BJ (cell line): ENCODE measurements at places on chromosomes 4 and X.

DNA sequence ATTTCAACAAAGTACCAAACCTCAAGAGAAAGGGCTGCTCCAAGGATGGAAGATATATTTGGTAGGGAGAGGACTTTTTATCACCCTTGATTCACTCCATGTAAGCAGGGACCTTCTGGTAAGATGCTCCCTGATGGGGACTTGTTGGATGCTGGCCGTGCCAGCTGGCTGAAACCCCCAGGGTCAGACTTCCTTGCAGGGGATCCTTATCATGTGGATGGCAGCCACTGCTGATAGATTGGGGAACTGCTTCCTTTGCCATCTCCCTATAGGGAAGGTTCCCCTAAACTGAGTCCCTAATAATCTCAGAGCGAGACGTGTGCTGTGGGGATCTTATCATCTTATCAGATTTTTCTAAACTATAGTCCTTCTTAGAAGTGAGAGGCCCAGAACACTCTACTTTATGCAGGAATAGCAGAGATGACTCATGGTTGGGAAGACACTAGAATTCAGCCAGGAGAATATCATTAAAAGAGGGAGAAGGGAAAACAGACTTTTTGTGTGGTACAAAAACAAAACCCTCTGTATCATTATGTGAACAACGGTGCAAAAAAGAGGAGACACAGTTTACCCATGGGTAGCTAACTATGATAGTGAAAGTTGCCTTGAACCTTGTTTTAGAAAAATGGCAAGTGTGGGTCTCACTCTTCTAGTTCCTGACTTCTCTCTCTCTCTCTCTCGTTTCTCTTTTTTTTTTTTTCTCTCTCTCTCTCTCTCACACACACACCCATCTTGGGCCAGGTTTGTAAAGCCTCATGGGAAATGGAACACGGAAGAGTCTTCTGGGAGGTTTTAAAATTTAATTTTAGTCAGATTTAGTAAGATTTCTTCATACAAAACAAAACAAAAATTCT lies 16.1 kb downstream of the RHOH start:
- DNase-seq, result no peak

GRCh38 chr4:25608644-25609043 lies 47.0 kb upstream of the SLC34A2 start:
- no peak for DNase-seq

DNA sequence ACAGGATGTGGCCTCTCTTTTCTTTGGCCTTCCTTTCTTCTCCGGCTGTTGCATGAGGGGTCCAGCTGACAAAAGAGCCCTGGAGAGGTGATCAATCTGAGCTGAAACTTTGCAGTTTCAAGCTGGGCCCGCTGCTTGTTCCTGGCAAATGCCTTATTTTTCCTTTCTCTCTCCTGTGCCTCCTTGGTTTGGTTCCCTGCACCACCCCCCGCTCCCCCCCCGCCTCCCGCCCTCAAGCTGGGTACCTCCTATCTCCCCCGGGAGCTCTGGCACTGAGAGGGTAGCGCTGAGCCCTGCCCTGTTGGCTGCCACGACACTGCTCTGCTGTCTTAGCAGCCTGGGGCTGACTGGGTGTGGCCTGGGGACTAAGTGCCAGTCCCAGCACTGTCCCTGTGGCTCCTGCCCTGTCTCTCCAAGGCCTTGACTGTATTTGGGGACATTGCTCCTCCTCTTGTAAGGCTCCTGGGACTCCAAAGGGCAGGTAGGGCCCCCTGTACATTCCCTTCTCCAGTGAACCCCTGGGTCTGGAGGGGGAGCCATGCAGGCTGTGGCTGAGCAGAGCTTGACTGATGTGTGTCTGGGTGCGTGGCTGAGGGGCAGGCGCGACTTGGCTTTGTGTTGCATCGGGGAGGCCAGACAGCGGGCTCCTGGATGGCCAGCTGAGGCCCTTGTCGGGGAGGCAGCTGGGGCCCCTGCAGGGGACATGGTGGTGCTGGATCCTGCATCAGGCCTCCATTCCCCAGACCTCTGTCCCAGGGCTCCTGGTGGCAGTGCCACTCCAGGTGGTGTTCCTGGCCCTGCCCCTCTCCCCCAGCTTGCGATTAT lies 1.1 kb downstream of the PLXNA3 start:
- no peak for DNase-seq

DNA sequence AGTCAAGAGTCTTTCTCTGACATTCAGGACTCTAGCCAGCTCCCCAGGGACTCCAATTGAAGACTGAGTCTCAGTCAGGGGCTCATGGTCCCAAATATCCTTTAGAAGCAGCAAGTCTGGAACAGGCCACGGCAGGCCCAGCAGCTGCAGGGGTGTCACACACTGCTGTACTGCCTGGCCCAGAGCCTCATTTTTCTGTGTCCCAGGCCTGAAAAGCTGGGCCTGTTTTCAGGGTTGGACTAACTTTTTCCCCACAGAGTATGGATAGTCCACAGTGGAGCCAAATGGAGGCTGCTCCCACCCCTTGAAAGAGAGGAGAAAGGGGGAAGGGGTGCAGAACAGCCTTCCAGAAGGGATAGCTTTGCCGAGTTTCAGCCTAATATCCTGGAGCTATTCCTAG lies 146.8 kb upstream of the NALF2 start:
- DNase-seq, result no peak

GRCh38 chrX:24204958-24205357 lies 55.4 kb downstream of the ZFX start:
- DNase-seq, result no peak

DNA sequence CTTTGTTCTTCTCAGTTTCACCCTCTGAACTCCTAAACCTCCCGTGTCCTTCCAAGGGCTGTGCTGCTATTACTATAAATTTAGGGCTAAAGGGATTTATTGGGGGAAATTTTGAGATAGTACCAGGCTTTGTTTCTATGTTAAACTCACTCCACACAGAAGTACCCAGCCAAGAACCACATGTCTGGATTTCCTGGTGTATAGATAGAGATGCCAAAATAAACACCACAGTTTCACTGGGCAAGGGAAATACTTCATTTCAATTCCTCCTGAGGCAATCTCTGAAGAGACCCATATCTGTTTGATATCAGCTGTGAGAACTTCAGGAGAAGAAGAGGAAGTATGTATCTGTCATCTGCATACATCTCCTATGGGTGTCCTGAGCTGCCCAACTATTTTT lies 21.7 kb upstream of the CLNK start:
- no peak for DNase-seq

DNA sequence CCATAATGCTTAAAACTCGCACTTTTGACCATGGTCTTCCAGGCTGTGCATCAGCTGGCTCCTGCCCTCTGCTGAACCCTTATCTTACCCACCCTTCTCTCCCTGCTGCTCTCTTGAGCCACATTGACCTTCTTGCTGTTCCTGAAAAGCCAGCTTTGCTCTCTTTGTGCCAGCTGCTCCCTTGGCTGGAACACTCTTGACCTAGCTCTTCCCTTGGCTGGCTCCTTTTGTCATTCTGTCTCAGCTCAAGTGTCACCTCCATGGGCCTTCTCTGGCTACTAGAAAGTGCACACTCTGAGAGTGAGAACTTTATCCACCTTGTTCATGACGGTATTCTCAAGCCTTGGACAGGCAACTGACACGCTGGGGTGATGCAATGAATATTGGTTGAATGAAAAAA lies 112.1 kb downstream of the MGST2 start:
- DNase-seq, result no peak

DNA sequence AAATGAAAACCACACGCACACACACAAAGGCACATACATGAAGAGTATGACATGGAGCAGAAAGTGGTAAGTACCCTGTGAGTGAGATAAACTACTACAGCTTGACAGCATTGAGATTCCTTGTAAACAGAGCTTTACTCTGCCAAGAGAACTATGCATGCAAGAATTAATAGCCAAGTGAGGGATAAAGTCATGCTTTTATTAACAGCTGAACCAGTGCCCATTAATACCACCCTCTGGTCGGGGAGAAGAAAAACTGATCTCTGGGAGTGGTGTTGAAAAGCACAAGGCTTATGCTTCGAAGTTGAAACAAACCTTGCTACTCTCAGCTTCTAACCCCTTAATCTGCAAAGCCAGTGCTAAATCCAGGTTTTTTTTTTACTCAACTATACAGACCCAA lies 95.9 kb upstream of the C1QTNF7 start:
- DNase-seq, result no peak

- peak; percentile 85 for DNase-seq
Measured at GRCh38 chr4:7844594-7844991, 95.1 kb downstream of the AFAP1 start.

GRCh38 chrX:153627675-153628111 lies 19.3 kb upstream of the DUSP9 start:
- DNase-seq, result no peak

GRCh38 chr4:146061610-146062334 lies 113.7 kb upstream of the LSM6 start:
- DNase-seq, result no peak

- no peak for DNase-seq
Measured at GRCh38 chr4:159017323-159018026, 85.4 kb upstream of the RAPGEF2 start.

- DNase-seq, result no peak
Measured at GRCh38 chr4:39484582-39485272, 25.9 kb downstream of the LIAS start.

DNA sequence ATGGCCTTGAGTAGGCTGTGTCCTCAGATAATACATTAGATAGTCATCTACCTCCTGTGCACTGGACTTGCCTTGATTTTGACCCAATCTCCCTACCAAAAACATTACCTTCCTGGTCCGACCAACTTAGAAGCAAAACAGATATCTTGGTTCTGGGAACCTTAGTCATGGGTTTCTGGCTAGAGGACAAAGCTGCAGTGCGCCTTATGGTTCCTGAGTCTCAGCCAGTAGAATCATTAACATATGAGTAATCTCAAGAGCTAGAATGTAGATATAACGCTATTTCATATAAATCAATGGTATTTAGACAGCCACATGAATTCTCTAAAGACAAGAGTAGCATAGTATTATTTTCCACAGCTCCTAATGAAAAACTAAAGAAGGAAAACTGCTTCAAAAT lies 83.1 kb downstream of the GRIA3 start:
- no peak for DNase-seq

- no peak for DNase-seq
Measured at GRCh38 chr4:57187246-57187645, 77.1 kb upstream of the IGFBP7 start.

GRCh38 chrX:133670383-133670782 lies 255.1 kb upstream of the GPC4 start:
- DNase-seq, result no peak

DNA sequence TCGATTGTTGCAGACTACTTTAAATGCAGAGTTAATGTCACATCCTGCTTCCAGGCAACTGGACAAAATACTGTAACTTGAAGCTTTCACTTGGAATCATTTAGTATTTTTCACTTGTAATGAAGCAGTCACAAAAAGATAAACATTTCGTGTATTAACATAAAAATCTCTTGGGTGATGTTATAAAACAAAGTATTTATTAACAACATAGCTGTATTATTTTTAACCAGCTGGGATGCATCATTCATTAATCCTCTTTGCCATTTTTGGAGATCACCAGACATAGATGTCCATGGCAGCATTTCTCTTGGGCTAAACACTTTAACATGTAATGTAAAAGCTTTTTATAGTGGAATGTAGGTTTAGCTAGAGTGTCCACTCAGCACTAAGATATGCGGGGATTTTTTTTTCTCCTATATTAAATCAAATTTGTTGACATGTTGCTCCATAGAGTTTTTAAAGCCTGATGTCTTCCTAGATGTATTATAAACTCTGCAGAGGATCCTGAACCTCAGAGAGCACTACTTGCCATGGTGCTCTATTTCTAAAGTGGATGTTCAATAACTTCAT lies 193.7 kb upstream of the SPANXN4 start:
- DNase-seq, result no peak

DNA sequence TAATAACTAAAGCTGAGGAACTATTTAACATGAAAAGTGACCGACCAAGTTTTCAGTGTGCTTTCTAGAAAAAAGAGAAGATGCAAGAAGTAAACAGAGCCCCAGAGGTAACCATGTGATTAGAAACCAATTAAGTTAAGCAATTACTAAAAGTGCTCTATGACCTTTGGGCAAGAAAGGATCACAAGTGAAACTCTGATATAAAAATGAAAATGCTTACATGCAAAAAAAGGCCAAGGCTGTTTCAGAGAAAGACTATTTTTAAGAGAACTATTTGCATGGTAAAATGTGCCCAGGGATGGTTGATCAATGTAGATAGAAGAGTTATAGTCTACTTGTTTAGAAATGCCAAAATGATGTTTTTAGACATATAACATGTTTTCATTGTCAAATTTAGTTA lies 22.0 kb downstream of the KLHL15 start:
- DNase-seq, result no peak

DNA sequence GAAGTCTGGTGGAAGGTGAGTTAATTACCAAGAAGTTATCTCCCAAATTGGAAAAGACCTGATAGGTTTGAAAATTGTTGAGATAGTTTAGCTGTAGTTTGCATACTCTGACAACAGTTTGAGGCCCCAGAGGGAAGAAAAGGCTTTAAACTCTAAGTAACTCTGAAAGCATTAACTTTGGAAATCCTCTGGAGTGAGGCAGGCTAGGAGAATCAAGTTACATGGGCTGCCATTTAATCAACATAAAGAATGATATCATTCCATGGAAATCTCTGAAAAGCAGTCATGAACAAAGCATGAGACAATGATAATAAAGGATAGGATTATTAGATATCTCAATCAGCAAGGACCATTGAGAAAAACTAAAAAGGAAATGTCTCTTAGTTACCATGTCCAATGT lies 647.1 kb downstream of the ANKRD50 start:
- DNase-seq, result no peak

GRCh38 chr4:94897023-94897422 lies 139.3 kb downstream of the BMPR1B start:
- DNase-seq, result no peak

DNA sequence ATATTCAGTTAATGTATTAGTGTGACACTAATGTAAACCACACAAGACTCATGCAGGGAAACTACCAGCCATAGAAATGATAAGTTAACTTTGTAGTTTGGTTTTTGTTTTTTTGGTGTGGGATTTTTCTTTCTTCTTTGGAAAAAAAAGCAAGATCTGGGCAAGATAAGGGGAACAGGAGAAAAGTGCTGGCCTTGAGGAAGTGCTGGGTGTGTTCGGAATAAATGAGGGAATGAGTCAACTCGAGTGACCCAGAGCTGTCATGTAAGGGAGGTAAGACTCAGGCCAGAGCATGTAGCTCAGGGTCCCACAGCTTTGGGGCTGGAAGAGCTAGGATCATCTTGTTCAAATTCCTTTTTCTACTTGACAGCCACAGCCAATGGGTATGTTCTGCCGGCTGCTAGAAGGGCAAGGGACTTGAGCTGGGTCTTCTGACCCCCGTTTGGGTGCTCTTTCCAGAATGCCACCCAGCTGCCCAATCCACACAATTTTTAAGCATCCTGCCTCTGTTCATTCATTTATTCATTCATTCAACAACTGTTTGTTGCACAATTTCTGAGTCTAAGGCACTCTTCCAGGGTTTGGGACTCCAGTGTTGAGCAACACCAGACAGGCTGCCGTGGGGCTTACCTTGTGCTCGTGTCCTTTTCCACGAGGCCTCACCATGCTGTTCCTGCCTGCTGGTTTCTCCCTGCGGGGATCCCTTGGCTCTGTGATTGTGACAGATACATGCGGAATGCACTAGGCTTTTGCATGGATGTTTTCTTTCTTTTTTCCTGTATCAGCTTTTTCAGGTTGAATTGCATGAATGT lies 54.5 kb downstream of the CLDN34 start:
- no peak for DNase-seq
